ENCODE measurements at places on chromosomes 12 and 14.

GRCh38 chr14:75231320-75231719 is 47.3 kb upstream of the FOS start:
- no peak for DNase-seq

GRCh38 chr14:89669193-89669592 is 252.2 kb upstream of the FOXN3 start:
- peak; percentile 34 for DNase-seq

DNA sequence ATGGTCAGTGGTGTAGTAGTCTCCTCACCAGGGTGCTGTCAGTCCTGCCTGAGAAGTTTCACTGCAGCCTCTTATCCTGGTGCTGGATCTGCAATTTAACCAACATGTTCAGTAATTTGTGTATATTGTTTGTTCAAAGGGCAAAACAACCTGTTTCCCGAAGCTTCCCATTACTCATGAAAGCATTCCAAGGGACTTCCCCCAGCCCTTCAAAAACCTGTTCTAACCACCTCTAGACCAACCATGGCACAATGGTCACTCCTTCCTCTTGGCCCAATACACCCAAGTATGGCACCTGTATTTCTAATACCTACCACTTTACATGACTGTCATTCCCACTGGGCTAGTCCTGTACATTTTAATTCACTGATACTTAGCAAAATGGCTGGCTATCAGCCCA is 12.1 kb downstream of the CKAP4 start:
- no peak for DNase-seq

DNA sequence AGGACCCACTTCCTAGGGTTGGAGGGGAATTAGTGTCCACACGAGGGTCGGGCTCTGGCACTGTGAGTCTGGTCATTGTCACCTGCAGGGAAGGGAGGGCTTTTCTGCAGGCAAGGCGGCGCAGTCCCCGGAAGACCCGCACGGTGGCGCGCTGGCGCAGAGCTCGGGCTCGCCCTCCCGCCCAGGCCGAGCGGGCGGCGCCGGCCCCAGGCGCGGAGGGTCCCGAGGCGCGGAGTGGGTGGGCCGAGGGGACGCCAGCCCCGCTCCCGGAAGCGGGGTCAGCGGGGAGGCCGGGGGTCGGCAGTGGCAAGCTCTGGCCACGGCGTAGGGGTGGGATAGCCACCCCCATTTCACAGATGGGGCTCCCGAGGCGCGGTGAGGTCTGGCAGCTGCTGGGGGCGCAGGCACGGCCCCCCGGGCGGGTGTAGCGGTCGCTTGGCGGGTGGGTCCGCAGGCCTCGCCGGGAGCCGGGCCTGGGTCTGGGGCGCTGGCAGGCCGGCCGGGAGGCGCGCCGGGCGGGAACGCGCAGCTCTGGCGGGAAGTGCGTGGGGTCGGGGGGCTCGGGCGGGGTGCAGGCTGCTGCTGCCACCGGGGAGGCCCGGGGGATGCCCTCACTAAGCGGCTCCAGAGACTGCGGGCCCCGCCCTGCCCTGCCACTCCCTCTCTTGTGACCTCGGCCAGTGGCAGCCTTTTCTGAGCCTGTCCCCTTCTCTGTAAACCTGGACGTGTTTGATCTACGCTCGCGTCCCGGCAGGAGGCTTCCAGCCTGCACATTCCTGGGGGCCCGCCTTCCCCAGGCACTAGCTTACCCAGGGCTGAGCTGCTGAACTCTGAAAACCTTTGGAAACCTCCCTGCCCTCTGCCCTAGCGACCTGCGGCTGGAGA is 46.1 kb downstream of the CYP46A1 start:
- DNase-seq, result peak; percentile 68

DNA sequence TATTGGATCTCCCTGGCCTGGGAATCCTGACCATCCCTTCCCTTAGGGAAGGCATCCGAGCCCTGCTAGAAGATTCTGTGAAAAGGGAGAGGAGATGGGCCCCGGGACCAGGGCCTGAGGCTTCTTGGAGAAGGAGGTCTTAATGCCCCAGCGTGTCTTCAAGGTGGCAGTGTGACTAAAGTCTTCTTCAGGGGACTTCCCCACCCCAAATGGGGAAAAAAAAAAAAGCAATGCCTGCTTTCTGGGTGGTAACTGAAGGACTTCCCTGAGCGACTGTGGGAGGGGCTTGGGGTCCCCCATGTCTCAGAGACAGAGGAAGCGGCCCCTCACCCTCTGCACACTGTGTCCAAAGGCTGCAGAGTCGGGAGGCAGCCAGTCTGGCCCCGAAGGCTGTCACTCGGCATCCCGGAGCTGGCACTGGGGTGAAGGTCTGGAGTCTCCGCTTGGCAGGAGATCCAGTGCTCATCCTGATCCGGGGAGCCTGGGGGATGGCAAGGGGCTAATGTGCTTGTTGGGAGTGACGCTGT is 7.8 kb upstream of the PGF start:
- DNase-seq, result no peak
